ENCODE measurements at places on chromosomes 4 and X. TPM values are rescaled to one million over a fixed set of nuclear protein-coding genes. Genes with fewer than 3 reads are reported as not detected.

Gene HMGN5
- 0.29 TPM for total RNA-seq

Gene DMRTC1B
- not detected for total RNA-seq

Gene DOCK11
- total RNA-seq, result 24.8 TPM

Gene SMR3B
- total RNA-seq, result not detected

Gene NR0B1
- not detected for total RNA-seq

Measured in myometrial cell (primary cell).